GM13977 (cell line): ENCODE measurements at places on chromosomes 4 and X.

DNA sequence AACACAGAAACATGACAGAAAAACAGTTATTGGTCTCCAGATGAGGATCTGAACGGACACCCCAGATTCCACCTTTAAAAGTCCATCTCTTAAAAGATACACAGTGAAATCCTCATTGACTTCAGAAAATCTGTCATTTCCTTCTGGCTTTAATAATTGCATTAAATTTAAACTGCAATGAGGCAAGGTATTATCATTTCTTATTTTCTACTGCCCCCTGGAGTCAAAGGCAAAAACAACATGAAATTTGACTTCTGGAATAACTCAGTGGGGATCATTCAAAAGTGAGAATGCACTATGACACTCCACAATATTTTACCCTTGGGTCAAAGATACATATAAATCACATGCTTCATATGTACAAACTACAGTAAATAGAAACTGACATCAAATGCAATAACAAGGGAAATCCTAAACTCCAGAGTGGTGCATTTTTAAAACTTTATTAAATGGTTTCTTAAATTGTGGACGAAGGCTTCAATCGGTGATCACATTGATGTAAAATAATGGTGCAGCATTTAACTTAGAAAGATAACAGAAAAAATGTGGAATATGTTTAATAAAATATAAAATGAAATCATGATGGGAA lies 56.4 kb upstream of the SPANXN1 start:
- peak; percentile 4 for DNase-seq

GRCh38 chrX:340641-341423 lies 22.2 kb upstream of the GTPBP6 start:
- no peak for DNase-seq

- DNase-seq: no peak
Observed at GRCh38 chr4:102168580-102168979, 176.7 kb downstream of the SLC39A8 start.

DNA sequence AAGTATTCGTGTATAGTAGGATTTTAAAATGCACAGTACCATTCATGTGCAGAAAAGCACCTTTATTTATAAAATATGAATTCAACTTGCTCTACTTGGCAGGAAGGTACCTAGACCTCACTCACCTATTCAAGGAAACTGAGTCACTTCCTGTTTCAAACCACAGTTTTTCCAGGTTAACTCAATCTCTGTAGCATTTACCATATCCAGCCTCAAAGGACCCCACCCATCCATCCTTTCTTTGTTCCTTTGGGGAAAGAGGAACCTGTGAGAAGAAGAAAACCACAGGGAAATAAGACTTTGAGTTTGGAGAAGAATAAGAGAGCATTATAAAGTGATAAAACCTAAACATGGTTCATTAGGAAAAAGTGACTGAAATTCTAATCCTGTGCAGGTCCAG lies 250.7 kb downstream of the CBR4 start:
- DNase-seq: no peak

GRCh38 chr4:185079271-185079905 lies 61.1 kb downstream of the HELT start:
- DNase-seq: no peak

DNA sequence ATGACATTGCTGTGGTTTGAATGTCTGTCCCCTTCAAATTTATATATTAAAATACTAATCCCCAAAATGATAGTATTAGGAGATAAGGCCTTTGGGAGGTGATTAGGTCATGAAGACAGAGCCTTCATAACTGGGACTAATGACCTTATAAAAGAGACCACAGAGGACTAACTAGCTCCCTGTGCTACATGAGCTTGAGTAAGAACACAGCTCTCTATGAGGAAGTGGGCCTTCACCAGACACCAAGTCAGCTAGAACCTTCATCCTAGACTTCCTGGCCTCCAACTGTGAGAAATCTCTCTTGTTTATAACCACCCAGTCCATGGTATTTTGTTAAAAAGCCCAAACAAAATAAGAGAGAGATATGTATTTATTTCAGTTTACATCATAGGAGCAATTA lies 242.2 kb upstream of the CTSO start:
- DNase-seq: peak; percentile 25

- no peak for DNase-seq
Observed at GRCh38 chr4:122855353-122855890, 28.8 kb downstream of the FGF2 start.

GRCh38 chr4:85769009-85769408 lies 294.1 kb downstream of the ARHGAP24 start:
- DNase-seq: no peak

DNA sequence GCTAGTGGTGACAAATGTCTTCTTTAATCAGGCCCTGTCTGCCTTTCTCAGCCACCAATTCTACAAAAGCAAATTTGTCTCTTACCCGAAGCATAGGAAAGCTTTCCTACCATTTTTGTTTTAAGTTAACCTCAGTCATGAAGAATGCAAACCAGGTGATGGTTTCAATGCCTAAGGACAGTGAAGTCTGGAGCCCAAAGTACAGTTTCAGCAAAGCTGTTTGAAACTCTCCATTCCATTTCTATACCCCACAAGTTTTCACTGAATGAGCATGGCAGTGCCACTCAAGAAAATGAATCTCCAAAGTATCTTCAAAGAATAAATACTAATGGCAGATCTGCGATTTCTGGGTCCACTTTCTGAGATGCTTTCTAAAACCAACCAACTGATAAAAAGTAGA lies 23.9 kb downstream of the SRD5A3 start:
- DNase-seq: no peak

DNA sequence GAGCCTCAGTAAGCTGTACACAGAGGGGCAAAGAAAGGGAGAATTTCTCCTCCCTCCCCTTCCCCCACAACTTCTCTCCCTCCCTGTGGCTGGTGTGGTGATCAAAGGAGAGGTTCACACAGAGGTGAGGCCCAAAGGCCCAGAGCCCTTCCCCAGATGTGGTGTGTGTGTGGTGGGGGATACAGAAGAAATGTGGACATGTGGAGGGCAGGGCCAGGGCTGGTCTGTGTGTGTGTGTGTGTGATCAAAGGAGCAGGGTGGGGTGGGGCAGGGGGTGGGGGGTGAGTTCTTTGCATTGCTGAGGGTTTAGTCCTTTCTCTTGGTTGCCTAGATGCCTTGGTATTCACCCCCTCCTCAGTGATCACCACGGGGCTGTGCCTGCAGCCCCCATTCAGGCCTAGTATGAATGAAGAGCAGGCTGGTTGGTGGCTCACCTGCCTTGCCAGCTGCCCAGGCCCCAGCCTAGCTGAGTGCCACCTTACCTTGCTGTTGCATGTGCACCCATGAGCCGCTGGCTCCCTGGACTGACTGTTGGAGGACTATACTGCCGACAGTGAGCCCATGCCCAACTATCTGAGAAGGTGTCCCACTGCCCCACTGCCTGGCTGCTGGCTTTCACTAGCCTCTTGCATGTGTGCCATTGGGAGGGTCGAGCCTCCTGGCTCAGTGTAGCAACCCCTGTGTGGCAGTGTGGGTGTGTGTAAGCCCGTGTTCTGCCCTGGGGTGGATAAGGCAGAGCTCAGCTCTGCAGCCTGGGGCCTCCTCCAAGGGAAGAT lies 101.9 kb downstream of the EFNB1 start:
- DNase-seq: no peak

DNA sequence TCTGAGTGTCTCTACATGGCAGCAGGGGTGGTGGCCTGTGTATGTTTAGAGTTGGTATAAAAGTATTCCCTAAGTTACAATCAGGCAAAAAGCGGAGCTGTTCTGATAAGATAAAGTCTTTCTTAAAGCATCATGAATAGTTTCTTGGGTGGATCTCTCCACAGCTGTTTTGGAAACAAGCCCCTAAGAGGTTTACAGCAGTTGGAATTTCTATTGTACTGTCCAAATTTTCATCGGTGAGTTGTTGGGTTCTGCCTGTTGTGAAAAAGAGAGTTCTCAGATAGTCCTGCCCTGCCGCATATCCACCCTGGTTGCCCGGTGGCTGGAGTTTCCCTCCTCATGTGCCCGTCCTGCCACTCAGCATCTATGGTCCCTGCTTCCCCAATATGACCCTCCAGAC lies 50.1 kb downstream of the C4orf51 start:
- no peak for DNase-seq

DNA sequence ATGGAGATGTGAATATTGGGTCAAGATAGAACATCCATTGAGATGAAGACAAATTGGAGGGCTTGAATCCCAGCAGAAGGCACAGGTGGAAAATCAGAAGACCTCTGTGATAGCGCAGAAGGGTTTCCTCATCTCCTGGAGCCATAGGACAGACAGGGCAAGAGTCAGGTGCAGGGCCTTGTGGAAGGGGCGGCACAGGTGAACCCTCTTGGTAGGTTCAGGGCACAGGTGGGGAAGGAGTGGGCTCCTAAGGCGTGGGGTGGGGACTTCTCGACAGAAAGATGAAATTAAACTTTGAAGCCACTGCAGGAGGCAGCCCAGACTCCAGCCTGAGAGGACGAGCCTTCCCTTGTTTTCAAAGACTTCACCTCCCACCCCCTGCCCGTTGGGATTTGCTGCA lies 9.3 kb upstream of the RGS12 start:
- DNase-seq: no peak

GRCh38 chr4:6405397-6405706 lies 67.1 kb downstream of the PPP2R2C start:
- no peak for DNase-seq

- DNase-seq: peak; percentile 43
Observed at GRCh38 chr4:158860856-158861255, 92.0 kb downstream of the FNIP2 start.

GRCh38 chrX:45077748-45078424 lies 122.8 kb downstream of the DIPK2B start:
- DNase-seq: no peak

GRCh38 chr4:1240721-1241465 lies 8.0 kb downstream of the CTBP1 start:
- DNase-seq: no peak

DNA sequence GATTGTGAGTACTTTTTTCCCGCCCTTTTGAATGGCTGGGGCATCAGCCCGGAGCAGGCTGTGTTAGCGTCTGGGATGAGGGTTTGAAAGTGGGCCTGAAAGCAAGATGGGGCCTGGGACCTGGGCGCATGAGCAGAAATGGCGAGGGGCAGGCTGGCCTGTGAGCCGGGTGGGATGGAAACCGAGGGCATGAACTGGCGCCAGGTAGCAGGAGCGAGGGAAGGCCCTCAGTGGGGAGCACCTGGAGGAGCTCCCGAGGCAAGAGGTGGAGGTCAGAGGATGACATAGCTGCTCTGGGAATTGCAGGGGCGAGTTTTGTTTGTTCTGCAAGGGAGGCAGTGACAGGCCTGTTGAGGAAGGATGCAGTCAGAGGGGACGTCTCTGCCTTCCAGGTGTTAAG lies 68.6 kb downstream of the RGS12 start:
- DNase-seq: no peak

GRCh38 chr4:160717848-160718247 lies 1446.0 kb downstream of the FSTL5 start:
- DNase-seq: no peak

GRCh38 chrX:94097868-94098267 lies 423.9 kb downstream of the FAM133A start:
- no peak for DNase-seq
